Caco-2 (cell line): ENCODE measurements at places on chromosomes 6 and 20.

DNA sequence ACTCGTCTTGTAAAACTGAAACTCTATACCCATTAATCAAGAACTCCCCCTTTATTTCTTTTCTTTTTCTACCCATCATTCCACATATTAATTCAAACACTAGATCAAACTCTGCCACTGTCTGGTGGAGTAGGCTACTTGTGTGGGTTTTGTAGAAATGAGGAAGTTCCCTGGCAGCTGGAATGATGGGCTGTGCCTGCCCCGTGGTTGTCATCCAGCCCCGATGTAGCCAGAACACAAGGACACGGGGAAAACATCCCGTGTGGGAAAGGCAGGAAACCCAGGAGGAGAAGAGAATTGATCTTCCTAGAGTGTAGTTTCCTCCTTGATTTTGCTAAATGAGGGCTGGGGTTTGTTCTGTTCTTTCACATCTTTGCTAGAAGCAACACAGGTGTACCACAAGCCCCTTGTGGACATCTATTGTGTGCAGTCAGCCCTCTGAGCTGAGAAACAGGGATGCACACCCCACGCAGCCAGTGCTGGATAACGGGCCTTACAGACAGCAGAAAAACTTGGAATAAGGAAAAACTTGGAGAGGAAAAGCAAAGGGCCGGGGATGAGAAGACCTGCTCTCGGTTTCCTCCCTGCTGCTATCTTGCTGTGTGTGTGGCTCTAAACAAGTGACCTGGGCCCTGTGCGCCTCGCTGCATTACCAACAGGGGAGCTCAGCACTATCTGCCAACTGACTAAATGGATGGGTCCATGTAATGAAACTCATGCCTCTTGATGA, 88.0 kb downstream of the SCML4 start:
- H3K27ac ChIP-seq: no peak overlapping the region
- no peaks in the 10 kb centered on the region for H3K27me3 ChIP-seq
- H3K4me3 ChIP-seq: no peak overlapping the region
- DNase-seq: no peak
- H3K36me3 ChIP-seq: no peaks in the 10 kb centered on the region

GRCh38 chr20:41717483-41717882, 99.3 kb upstream of the CHD6 start:
- no peak overlapping the region for H3K4me3 ChIP-seq
- H3K36me3 ChIP-seq: no peaks in the 10 kb centered on the region
- DNase-seq: no peak
- peaks cover 6% of the 10 kb centered on the region; the same call in 1 of the 2 replicates for H3K4me1 ChIP-seq
- H3K27ac ChIP-seq: no peak overlapping the region
- no peaks in the 10 kb centered on the region for H3K27me3 ChIP-seq

- H3K27ac ChIP-seq: no peak overlapping the region
- H3K27me3 ChIP-seq: no peaks in the 10 kb centered on the region
- no peak for DNase-seq
- H3K36me3 ChIP-seq: no peaks in the 10 kb centered on the region
- H3K4me1 ChIP-seq: peaks cover 55% of the 10 kb centered on the region
These were observed 2.5 kb downstream of the SYNJ2 start for GRCh38 chr6:157984128-157984527.

DNA sequence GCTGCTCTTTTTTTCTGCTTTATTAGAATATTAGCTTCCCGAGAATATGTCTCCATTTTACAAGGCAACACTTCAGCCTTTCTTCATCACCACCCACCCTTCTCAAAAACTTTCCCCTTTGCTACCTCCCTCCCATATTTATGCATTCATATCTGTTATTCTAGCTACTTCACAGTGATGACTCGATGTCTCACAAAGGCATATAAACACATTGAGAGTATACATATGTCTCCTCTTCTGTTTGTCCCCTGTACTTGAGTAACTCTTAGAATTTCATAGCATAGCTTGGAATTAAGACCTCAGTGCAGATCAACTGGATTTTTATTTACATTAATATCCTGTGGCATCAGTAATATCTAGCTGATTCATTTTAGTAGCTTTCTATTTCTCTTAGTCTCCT, 6.5 kb downstream of the RNF144B start:
- H3K4me1 ChIP-seq: no peaks in the 10 kb centered on the region
- no peak overlapping the region for H3K27ac ChIP-seq
- no peak for DNase-seq
- no peaks in the 10 kb centered on the region for H3K27me3 ChIP-seq

DNA sequence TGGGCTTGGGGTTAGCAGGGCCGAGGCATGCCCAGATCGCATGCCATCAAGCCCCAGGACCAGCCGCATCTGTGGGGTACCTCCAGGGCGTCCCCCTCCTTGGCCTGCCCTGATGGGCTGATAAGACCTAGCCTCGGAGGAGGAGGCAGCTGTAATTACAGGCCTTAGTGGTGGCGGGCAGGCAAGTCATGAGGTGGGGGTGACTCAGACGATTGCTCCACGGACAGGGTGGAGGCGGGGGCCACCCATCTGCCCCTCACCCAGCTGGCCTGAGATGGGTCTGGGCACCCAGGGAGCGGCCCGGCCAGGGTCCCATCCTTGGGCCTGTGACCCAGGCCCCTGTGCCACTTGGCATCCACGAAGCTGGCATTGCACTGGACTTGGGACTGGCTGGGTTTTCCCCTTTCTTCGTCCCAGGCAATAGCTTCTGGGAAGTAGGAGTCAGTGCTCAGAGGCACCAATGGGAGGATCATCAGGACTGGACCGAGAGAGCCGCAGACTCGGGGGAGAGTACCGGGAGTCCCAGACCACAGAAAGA, 57.5 kb downstream of the CEBPB start:
- peak overlapping the region; percentile 77 for H3K27ac ChIP-seq
- DNase-seq: no peak
- no peak overlapping the region for H3K4me3 ChIP-seq
- peaks cover 14% of the 10 kb centered on the region for H3K4me1 ChIP-seq
- H3K27me3 ChIP-seq: no peaks in the 10 kb centered on the region

DNA sequence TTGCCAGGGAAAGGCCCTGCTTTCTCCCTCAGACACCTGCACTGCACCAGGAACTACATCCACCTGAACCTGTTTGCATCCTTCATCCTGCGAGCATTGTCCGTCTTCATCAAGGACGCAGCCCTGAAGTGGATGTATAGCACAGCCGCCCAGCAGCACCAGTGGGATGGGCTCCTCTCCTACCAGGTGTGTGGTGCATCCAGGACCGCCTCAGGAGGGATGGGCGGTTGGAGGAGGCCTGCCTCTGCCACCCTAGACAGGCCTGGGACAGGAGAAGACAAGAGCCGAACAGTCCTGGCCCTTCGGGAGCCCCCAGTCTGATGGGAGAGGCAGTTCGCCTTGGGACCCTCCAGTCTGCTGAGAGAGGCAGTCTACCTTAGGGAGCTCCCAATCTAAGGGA, 24.2 kb downstream of the GLP1R start:
- H3K27me3 ChIP-seq: no peaks in the 10 kb centered on the region
- no peak for DNase-seq
- H3K4me1 ChIP-seq: no peaks in the 10 kb centered on the region
- H3K4me3 ChIP-seq: no peak overlapping the region
- H3K27ac ChIP-seq: no peak overlapping the region
- H3K36me3 ChIP-seq: no peaks in the 10 kb centered on the region

- no peak overlapping the region for H3K27ac ChIP-seq
- H3K4me1 ChIP-seq: no peaks in the 10 kb centered on the region
- H3K27me3 ChIP-seq: no peaks in the 10 kb centered on the region
- H3K36me3 ChIP-seq: no peaks in the 10 kb centered on the region
These were observed 405.8 kb downstream of the CDH4 start for GRCh38 chr20:61657721-61658377.

DNA sequence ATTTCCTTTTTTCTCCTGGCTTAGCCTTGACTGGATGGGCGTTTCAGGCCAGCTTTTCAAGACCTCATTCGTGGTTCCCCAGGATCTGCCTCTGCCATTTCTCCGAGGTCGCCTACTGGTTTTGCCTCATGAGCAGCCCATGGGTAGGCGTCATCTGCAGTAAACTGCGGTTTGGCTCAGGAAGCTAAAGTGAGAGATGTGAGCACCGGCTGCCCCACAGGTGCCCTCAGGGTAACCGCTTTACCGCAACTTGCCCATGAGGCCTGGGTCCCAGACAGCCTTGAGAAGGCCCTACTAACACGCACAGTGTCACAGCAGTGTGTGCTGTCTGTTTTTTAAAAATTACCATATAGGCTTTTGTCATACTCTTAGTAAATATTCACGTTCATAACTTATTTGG, 53.4 kb upstream of the TBXT start:
- no peak for DNase-seq
- no peak overlapping the region for H3K4me3 ChIP-seq
- no peaks in the 10 kb centered on the region for H3K27me3 ChIP-seq
- no peaks in the 10 kb centered on the region for H3K36me3 ChIP-seq
- H3K4me1 ChIP-seq: no peaks in the 10 kb centered on the region
- no peak overlapping the region for H3K27ac ChIP-seq

GRCh38 chr6:143882401-143882930, 18.2 kb downstream of the ZC2HC1B start:
- H3K4me3 ChIP-seq: no peak overlapping the region
- H3K27me3 ChIP-seq: no peaks in the 10 kb centered on the region
- no peaks in the 10 kb centered on the region for H3K4me1 ChIP-seq
- DNase-seq: no peak
- H3K27ac ChIP-seq: no peak overlapping the region
- no peaks in the 10 kb centered on the region for H3K36me3 ChIP-seq

GRCh38 chr6:131635384-131636340, 1.4 kb upstream of the ENPP3 start:
- H3K36me3 ChIP-seq: no peaks in the 10 kb centered on the region
- no peaks in the 10 kb centered on the region for H3K4me1 ChIP-seq
- H3K27ac ChIP-seq: no peak overlapping the region

DNA sequence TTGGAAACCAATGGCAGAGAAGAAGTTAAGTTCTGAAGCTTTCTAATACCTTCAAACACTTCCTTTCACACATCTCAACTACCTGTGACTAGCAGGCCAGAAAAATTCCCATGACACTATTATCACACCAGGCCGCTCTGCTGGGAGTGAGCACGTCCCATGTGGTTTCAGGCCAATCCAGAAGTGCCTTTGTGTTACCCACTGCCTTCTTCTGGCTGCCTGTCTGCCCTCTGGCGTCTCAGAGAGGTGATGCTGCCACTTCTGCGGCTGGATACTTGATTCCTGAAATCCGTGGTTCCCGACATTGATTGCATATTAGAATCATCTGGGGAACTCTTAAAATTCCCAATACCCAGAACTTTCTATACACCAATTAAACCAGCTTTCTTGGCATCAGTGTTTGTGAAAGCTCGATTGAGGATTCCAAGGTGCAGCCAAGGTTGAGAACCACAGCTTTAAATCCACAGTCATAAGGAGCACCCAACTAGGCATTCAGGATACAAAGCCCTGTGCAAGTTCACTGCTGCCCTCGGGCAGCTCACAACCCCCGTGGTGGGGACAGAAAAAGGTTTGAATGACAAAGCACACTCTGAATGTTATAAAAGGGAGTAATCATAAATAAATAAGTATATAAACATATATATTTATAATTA, 65.6 kb downstream of the STMND1 start:
- peak; percentile 59 for DNase-seq
- H3K4me1 ChIP-seq: no peaks in the 10 kb centered on the region
- no peaks in the 10 kb centered on the region for H3K36me3 ChIP-seq
- no peak overlapping the region for H3K4me3 ChIP-seq

DNA sequence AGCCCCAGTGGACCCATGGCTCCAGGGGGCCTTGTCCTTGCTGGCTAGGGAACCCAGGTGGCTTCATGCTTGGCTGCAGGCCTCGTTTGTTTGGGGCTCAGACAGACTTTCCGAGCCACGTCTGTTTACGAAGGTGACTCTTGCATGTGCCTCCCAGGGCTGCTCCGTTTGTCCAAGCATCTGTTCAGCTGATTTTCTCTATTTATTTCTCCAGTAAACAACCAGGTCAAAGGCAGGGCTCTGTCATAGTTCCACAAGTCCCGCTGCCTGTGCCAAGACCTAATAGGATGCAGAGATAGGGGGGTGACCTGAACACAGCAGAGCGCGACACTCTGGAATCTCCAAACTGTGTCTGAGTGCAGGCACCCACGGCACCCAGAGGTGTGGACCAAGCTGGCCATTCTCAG, 12.8 kb upstream of the SPO11 start:
- H3K27me3 ChIP-seq: no peaks in the 10 kb centered on the region
- peaks cover 35% of the 10 kb centered on the region for H3K4me1 ChIP-seq
- no peak for DNase-seq
- no peaks in the 10 kb centered on the region for H3K36me3 ChIP-seq
- no peak overlapping the region for H3K27ac ChIP-seq
- H3K4me3 ChIP-seq: no peak overlapping the region

DNA sequence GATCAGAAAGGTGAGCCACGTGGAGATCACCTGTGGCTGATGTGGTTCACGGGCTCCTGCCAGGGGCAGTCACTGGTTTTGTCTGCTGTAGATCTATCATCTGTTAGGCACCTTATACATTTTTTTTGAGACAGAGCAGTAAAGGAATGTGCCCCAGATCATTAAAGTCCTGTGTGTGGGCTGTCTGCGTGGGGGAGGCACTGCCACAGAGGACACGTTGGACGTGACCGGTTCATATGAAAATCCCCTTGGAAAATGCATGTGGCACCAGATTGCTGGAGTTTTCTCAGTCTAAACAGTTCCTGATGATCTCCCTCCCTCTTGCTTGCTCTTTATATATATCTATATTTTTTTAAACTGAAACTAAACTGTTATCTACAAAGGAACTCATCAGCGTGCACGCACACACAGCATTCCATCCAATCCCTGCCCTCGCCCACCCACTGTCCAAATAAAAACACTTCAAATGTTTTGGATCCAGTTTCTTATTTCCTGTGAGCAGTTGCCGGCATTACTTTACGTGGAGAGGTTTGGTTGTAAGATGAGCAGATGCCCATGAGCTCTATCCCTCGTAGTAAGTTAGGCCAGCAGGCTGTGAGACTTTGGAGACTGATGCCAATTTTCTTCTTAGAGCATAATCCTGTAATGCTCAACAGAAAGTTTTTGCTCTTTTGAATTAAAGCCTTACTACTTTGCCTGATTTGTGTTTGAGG, 161.6 kb upstream of the EXOC2 start:
- H3K27ac ChIP-seq: no peak overlapping the region
- H3K36me3 ChIP-seq: no peaks in the 10 kb centered on the region
- no peak overlapping the region for H3K4me3 ChIP-seq

GRCh38 chr6:30640481-30640880, 6.5 kb upstream of the C6orf136 start:
- H3K4me1 ChIP-seq: peaks cover 4% of the 10 kb centered on the region; the same call in 1 of the 2 replicates
- no peaks in the 10 kb centered on the region for H3K27me3 ChIP-seq
- H3K4me3 ChIP-seq: no peak overlapping the region
- no peak for DNase-seq
- peak overlapping the region; percentile 84 for H3K27ac ChIP-seq

GRCh38 chr6:130560231-130560630, 194.4 kb downstream of the TMEM200A start:
- H3K4me3 ChIP-seq: no peak overlapping the region
- H3K4me1 ChIP-seq: no peaks in the 10 kb centered on the region
- DNase-seq: no peak
- H3K36me3 ChIP-seq: no peaks in the 10 kb centered on the region
